ENCODE measurements at places on chromosomes 3 and 15.

- DNase-seq: no peak
Measured at GRCh38 chr3:141403576-141403975, 35.3 kb downstream of the ZBTB38 start.

GRCh38 chr3:98623572-98624280 is 30.3 kb upstream of the CPOX start:
- no peak for DNase-seq

- no peak for DNase-seq
Measured at GRCh38 chr15:58528188-58528870, 96.5 kb downstream of the LIPC start.

DNA sequence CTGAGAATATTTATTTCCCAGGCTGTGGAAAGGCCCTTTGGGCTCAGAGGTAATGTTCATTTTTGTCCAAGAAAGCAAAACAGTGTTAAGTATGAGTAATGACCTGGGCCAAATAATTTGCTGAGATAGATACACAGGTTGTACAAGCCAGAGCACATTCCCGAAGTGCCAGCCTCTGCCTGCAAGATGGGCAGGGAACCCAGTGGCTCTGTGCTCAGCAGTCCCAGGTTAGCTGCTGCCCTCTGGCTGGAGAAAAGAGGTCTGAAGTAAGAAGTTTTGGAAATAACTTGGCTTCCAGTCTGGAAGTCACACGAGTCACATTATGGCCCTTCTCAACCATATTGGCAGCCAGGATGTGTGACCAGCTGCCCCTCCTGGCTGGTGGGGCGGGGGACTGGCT is 20.2 kb downstream of the MYZAP start:
- DNase-seq: no peak

- DNase-seq: peak; percentile 11
Measured at GRCh38 chr15:70348581-70349344, 251.0 kb upstream of the TLE3 start.

- DNase-seq: no peak
Measured at GRCh38 chr3:62621176-62621575, 247.8 kb upstream of the FEZF2 start.

GRCh38 chr15:74174219-74174957 is 878 bp downstream of the ISLR start:
- DNase-seq: no peak

DNA sequence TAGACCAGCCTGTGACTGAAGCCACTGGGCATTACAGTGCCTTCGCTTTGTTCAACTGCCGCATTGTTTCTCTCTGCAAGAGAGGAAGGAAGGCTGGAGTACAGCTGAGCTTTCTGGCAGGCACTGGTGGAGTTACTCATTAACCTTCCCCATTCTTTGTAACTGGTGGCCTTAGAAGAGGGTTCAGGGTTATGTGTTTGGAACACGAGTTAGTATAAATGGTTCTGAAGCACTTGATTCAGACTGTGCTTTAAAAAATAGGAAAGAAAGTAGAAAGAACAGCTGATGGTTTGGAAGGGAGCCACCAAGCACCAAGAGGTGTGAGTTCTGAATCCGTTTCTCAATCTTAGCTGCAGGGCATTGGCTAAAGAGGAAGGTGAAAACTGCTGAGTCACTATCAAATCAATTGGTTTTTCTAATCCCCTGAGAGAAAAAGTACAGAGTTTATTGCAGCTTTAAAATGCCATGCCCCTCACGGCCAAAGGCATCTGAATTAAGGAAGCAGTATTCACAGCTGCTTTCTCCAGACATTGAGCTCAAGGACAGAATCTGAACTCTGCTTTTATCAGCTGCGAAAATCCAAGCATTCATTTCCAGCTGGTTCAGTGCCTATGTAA is 3.6 kb downstream of the HGD start:
- no peak for DNase-seq

DNA sequence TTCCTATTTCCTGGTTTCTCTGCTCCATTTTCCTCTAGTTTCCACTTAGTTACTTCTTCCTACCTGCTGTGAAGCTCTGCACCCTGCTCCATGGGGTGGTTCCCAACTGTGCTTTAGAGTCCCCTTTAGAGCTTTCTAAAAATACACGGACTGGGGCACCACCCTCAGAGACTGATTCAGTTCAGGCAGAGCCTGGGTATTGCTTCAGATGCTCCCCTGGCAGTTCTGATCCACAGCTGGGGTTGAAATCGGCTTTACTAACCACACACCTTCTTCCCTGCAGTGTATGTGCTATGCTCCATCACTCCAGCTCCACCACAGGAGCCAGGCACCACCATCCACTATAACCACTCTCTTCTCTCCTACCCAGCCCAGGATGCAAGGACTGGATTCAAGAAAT is 12.6 kb downstream of the ANP32A start:
- DNase-seq: no peak

DNA sequence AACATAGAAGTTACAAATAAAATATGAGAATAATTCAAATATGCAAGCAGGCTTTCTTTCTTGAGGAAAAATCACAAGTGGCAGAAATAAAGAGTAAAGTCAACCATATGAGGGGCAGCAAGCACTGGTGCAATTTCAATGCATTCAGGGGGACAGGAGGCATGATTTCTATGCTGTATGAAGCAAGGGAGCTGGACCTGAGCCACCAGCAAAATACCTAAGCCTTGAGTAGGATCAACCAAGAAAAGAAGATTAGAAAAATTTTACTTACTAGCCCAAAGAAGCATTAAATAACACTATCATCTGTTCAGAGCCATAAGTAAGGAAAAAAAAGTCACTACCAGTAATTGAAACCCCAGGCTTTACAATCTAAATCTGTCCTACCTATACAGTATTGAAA is 6.3 kb downstream of the ADGRG7 start:
- no peak for DNase-seq

- no peak for DNase-seq
Measured at GRCh38 chr15:49085696-49086459, 39.6 kb upstream of the SECISBP2L start.

- no peak for DNase-seq
Measured at GRCh38 chr15:70669006-70669602, 94.3 kb downstream of the UACA start.

GRCh38 chr15:38129531-38130204 is 123.0 kb upstream of the SPRED1 start:
- peak; percentile 74 for DNase-seq

- DNase-seq: no peak
Measured at GRCh38 chr3:139310474-139310933, 33.3 kb upstream of the MRPS22 start.

DNA sequence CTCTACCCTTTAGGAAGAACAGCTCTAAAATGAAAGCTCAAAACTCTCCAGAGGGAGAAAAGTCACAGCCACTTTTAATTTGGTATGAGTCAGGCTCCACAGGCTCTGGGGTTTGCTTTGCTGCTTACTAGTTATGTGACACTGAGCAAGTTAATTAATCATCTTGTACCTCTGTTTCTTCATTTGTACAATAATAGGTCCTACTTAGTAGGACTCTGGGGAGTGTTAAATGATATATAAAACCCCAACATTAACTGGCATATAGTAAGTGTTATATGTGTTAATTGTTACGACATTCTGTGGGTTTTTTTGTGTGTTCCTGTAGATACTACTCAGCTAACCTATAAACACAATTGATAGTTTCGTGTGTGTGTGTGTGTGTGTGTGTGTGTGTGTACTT is 6.6 kb downstream of the ACKR2 start:
- DNase-seq: no peak

- DNase-seq: no peak
Measured at GRCh38 chr3:52546111-52546901, 9.9 kb downstream of the UQCC5 start.

GRCh38 chr15:72034859-72035650 is 82.9 kb downstream of the MYO9A start:
- DNase-seq: no peak

DNA sequence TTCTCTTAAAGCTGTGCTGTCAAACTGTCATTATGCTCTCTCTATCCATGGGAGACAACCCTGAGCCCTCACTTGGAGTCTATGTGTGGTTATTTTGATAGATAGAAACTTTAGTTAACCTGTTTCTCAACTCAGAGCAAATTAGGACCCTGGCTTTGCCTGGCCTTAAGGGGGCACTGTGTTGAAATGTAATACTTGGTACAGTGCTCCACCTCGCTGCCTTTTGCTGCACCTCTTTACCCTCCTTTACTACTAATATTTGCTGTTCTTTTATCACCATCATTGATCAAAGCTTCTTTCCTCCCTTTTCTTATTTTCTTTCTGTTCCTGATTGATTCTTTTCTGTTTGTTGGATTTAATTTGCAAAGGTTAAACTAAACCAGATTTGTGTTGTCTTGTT is 34.3 kb downstream of the STT3B start:
- DNase-seq: no peak

DNA sequence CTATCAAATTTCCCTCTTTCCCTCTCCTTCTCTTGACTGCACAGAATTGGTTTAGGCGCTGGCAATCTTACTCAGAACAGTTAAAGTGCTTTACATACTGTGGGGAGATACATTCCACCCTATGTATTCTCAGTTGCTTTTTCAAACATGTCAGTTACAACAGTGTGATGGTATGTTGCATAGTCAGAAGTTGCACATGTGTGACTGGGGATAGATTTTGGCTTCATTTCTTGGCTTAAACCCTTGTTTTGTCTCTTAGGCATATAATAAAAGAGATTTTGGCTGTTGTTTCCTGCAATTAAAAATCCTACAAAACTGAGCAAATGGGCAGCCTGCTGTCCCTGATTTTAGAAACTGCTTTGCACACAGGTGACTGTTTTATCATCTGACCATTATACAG is 86.7 kb downstream of the PIK3R4 start:
- DNase-seq: no peak

- DNase-seq: no peak
Measured at GRCh38 chr3:14869917-14870782, 51.4 kb downstream of the FGD5 start.

DNA sequence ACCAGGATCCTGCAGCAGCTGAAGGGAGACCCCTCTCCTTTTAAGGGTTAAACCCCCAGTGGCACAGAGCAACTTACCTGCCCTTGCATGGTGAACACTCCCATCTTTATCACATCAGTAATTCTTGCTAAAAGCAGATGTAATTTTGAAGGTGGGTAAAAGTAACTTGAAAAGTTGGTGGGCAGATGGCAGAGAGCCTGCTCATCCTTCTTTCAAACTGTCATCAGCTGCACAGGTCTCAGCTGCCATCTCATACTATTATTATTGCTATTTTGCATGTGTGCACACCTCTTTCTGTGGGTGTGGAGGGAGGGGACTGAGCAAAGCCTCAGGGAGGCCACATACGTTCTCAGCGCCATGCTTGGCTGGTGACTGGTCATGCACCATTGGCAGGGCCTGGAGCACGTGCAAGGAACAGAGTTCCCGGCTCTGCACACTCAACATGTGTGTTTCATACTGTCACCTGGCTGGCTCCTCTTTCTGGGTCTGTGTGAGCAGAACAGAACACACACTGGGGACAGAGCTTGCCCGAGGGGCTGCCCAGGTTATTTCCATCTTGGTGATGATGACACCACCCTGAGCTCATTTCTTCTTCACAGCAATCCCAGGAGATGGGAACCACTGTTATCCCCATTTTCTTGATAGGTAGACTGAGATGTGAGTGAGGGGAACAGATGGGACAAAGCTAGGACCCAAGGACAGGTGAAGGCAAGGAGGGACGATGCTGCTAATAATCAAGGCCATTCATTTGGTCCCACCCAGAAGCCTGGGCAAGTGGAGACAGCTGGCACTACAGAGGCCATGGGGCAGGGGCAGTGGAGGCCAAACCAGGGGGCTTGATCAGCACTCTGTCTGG is 95.8 kb upstream of the KLF13 start:
- DNase-seq: no peak

GRCh38 chr15:79066391-79067071 is 24.0 kb downstream of the RASGRF1 start:
- no peak for DNase-seq

DNA sequence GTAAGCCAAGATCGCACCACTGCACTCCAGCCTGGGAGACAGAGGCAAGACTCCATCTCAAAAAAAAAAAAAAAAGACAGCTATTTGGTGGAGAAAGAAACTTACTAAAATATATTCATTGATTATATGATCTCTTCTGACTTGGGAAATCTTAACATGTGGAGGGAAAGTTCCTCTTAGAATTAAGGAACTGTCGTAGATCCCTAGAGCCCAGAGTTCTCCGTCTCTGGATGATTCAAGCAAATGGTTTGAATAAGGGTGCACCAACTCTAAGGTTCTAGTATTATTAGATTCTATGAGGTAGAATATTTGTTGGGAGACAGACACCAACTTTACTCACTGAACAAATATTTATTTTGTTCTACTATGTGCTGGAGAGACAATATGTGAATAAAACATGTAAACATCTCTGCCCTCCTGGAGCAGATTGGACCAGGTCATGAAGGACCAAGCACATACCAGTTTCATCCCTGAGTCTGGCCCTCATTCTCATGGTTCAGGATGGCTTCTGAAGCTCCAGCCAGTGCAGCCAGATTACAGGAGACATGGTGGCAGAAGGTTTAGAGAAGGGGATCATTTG is 129.7 kb downstream of the MITF start:
- no peak for DNase-seq

- DNase-seq: no peak
Measured at GRCh38 chr15:85597155-85597815, 197.4 kb downstream of the KLHL25 start.

- DNase-seq: no peak
Measured at GRCh38 chr3:81743096-81744025, 18.1 kb downstream of the GBE1 start.

GRCh38 chr3:116322750-116323375 is 122.4 kb downstream of the LSAMP start:
- no peak for DNase-seq

DNA sequence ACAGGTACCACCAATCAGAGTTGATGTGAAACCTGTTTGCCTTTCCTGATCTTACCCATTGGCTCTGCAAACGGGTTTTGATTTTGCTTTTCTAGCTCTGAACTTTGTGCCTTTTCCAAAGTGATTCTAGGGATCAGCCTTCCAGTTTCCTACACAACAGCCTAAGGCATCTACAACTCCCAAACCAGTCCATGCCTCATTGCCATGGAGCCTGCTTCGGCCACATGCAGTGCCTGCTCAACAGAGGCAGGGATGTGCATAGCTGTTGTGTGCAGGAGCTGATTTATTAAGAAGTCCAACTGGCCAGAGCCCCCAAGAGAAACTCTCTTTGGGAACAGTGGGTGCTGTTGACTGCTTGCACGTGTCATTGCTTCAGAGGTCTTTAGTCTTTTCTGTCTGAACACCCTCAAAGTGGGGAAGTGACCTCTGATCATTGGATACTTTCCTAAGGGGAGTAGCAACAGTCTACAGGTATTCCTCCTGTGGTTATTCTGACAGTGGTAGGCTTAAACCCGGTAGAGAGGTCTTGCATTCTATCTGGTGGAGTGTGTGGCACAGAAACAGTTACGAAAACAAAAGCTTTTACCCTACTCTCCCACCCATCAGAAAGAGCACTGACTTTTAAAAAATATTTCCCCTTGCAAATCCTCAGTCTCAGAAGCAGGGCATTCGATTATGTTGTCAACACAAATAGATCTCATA is 36.6 kb upstream of the THSD4 start:
- DNase-seq: no peak

- DNase-seq: no peak
Measured at GRCh38 chr15:52010633-52011595, 8.1 kb upstream of the MAPK6 start.

GRCh38 chr3:65596571-65597225 is 442.0 kb downstream of the MAGI1 start:
- no peak for DNase-seq
